ENCODE measurements at places on chromosomes 5 and 9.
A peak's percentile ranks its signal among the peaks of the same experiment; 100 is the strongest.

DNA sequence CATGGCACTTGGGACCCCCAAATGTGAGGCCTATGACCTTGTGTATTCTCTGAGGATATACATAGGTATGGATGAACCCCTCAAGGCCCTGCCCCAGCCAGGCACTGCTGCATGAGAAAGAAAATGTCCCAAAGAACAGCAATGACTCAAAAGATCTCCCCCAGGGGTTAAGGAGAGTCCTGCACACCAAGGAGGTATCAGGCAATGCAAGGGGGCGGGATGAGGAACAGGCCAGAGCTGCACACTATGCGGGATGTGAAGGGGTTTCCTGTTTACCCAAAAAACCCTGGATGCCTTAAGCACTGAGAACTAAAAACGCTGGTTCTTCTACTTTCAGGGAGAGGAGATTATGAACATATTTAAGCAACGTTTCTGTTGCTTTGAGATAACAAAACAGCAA, 3.4 kb downstream of the RAPGEF1 start:
- peak; percentile 52 for DNase-seq

DNA sequence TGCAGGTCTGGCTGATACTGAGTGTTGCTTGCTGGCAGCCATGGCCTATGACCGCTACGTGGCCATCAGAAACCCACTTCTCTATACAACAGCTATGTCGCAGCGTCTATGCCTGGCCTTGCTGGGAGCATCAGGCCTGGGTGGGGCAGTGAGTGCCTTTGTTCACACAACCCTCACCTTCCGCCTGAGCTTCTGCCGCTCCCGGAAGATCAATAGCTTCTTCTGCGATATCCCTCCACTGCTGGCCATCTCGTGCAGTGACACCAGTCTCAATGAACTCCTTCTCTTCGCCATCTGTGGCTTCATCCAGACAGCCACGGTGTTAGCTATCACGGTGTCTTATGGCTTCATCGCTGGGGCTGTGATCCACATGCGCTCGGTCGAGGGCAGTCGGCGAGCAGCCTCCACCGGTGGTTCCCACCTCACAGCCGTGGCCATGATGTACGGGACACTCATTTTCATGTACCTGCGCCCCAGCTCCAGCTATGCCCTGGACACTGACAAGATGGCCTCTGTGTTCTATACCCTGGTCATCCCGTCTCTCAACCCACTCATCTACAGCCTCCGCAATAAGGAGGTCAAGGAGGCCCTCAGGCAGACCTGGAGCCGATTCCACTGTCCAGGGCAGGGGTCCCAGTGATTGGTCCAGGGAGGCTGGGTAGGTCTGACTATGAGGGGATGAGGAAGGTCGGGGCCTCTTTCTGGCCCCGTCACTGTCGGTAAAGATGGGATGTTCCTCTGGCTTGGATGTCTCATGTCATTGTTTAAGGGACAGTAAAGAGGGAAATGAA, 718 bp downstream of the OR5C1 start:
- DNase-seq = no peak

GRCh38 chr5:58348996-58349728, 110.7 kb downstream of the PLK2 start:
- DNase-seq = no peak

DNA sequence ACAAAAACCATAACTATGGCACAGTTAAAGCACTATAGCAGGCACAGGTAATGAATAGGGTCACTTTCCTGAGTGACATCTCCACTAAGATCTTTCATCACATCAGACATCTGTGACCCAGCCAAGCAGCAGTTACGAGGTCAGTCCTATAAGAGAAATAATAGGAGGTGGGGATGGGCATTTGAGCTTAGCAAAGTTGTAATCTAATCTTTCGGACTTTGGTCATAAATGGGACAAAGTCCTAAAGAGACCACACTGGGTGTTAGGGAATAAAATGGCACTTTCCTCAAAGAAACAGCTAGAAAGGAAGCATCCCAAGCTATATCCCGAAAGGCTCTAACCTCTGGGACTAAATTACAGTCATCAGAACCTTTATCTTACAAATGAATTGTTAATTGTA, 432.2 kb downstream of the PIK3R1 start:
- DNase-seq = no peak

DNA sequence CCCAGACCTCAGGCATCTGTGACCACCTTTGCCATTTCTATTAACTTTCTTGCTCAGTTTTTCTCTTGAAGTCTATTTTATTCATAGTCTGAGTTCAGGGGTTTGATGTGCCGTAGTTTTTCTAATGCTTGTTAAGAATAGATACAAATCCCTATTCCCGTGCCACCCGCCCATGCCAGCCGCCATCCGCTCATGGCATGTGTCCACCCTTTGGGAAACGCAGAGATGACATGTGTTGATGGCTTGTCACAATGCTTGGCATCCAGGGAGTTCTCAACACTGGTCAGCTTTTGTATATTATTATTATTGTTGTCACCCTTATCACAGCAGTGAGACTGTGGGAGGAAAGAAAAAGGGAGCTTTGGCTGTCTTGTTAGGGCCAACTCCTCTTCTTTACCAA, 17.3 kb upstream of the ANGPTL2 start:
- DNase-seq = no peak

DNA sequence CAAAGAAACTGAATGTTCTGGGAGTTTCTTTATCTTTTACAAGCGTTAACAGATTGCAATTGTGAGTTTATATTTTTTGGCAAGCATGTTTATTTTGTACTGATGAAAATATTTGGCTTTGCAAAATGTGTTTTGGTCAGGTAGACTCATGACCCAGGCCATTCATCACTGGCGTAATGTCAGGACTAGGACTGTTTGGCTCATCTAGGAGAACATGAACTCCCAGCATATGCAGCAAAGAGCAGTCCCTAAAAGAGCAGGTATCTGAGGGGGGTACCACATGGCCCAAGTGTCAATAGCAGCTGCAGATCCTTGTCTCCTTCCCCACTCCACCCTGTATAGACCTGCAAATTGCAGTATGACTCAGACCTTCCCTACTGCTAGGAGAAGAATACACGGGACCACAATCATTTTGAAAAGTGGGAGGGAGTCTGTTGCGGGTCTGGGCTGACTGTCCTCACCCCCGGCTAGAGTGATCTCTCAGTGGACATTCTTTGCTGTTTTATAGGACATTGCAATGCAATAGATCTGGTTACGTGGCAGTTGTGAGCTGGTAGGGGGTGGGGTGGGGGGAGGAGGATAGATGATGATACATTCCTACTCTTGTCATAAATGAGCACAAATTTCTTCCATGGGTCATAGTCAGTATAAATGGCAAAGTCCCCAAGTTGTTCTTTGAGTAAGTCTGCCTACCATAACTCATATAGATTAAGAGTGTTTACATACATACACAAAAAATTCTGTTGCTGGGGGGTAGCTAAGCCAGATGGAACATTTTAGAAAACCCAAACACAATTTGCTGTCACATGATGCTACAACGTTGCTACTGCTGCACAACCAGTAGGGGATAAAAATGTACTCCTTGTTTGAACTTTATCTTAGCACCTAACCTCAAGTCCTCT, 20.8 kb upstream of the SNCAIP start:
- no peak for DNase-seq

DNA sequence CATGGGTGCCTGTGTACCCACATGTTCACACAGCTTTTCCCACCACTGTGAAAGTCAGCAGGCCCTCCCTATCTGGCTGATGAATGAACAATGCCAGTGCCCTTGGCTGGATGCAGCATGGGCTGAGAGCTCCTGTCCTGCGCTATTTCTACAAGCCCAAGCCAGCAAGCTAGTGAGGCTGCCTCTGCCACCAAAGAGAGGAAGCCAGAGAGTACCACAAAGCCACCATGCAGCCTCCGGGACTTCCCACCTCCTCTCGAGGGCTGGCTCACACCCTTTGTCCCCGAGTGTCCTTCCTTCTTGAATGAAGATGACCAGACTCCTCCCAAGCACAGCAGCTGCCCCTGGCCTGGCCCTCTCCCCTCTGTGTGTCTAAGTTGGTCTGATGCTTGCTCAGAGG, 76.5 kb downstream of the SH3PXD2B start:
- peak; percentile 59 for DNase-seq

DNA sequence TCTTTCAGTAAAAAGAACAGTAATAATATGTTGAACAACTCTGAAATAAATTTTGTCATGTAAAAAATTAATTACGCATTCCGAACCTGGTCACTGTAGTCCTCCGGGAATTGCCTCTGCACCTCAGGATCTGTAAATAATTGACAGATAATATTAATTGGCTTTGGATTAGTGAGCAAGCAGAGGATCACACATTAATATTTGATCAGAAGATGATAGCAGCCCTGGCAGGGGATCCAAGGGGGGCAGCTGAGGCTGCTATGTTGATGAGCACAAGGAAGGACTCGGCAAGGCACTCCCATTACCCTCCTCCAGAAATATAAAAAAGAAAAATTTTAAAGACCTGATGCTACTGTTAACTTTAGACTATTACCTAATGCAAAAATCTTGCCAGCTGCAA, 137.4 kb downstream of the DENND1A start:
- DNase-seq = no peak

- DNase-seq = no peak
These were observed 152.5 kb downstream of the FANCC start for GRCh38 chr9:95165004-95165403.

DNA sequence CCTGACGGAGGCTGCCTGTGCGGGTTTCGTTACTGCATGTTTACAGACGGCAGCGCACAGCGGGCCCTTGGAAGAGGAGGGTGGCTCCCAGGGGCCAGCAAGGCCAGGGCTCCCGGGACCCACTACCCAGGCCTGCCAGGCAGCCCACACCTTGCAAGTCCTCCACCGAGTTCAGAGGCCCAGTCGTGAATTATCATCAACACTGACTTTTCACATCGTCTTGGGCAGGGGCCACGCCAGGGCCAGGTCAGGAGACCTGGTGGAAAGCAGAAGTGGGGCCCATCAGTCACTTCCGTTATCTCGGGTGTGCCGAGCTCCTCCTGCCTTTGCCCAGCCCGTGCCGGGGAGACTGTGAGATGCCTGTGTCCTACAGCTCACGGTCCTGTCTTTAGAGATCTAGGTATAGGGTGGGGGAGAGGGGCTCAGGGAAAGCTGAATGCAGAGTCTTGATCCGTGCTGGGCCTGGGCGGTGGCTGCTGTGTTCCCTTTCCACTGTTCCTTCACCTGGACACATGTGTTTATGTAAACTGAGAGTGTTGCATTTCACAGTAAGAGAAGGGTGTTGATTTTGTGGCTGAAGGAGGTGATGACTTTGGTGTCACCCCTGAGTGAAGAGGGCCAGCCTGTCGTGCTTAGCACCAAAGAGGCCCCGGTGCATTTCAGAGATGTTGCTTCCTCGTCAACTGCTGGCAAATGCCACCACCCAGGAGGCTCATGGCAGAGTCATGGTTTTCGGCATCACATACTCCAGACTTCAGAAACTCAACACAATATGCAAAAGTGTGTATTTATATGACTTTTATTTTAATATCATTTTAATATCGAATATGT, 175.2 kb downstream of the GAPVD1 start:
- no peak for DNase-seq

GRCh38 chr5:176844706-176845391, 34.5 kb downstream of the UNC5A start:
- no peak for DNase-seq

GRCh38 chr5:150279330-150280020, 10.1 kb downstream of the CAMK2A start:
- DNase-seq = no peak

GRCh38 chr5:2496126-2496525, 255.4 kb downstream of the IRX2 start:
- no peak for DNase-seq

GRCh38 chr9:68932458-68932857, 81.5 kb downstream of the PRKACG start:
- no peak for DNase-seq

DNA sequence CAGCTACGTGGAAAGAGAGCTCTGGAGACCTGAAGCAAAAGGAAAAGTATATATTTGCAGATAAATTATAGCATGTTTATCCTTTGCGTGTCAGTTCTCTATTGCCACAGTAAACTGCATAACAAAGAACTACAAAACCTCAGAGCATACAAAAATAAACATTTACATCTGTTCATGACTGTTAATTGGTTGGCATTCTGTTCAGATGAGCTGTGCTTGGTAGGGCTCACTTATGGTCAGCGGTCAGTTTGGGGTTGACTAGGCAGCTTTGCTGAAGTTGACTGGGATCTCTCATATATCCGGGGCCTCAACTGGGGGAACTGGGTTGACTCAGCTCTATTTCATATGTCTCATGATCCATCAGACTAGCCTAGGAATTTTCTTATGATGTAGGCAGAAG, 257.7 kb downstream of the TLE1 start:
- no peak for DNase-seq

- DNase-seq = no peak
These were observed 75.8 kb upstream of the SARDH start for GRCh38 chr9:133813749-133814585.

GRCh38 chr9:116870566-116870965, 183.5 kb downstream of the TRIM32 start:
- no peak for DNase-seq

GRCh38 chr5:40033009-40033408, 608.2 kb upstream of the DAB2 start:
- no peak for DNase-seq

- no peak for DNase-seq
These were observed 28.4 kb upstream of the RNF130 start for GRCh38 chr5:180099733-180100611.

- DNase-seq = no peak
These were observed 50.1 kb upstream of the BASP1 start for GRCh38 chr5:17167171-17167891.

GRCh38 chr5:97405941-97406340, 222.9 kb upstream of the RIOK2 start:
- DNase-seq = no peak

DNA sequence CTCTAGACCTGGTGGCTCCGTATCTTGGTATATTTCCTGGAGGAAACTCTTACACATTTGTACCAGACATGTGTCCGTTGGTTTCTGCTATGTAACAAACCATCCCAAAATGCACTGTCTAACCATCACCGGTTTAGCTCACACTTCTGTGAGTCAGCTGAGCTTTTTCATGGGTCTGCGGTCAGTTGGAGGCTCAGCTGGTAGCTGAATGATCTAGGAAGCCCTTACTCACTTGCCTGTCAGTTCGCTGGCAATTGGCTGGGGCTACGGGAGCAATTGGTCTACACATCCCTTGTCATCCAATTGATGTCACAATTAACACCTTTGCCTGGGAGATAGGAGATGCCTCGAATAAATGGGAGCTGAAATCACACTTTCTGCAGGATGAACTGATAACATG, 11.6 kb upstream of the WHRN start:
- DNase-seq = no peak

- DNase-seq = no peak
These were observed 46.9 kb upstream of the HSD17B4 start for GRCh38 chr5:119405419-119405818.

DNA sequence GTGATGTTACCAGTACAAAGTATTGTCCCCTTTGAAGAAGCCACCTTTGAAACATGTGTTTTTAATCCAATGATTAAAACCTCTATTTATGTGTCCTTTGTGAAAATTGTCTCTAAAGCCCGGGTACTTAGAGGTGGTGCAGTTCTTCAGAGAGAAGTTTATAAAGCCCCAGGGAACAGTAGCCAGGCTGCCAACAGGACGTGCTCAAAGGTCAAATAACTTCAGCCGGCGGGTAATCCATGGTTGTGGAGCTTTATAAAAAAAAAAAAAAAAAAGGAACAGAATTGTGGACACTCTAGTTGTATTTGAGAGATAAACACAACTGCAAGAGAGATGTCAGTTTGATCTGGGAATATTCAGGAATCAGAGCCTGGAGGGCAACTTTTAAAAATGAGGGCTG, 57.9 kb upstream of the CTNND2 start:
- no peak for DNase-seq
